Stimulated activated CD4-positive, alpha-beta T cell treated with anti-CD3 and anti-CD28 coated beads, TNF-alpha, amount 100 ng/mL, for 48 hours (primary cell): ENCODE measurements at places on chromosomes 3 and 15.

- DNase-seq = no peak
Observed at GRCh38 chr3:53834429-53835095, 11.7 kb downstream of the CHDH start.

DNA sequence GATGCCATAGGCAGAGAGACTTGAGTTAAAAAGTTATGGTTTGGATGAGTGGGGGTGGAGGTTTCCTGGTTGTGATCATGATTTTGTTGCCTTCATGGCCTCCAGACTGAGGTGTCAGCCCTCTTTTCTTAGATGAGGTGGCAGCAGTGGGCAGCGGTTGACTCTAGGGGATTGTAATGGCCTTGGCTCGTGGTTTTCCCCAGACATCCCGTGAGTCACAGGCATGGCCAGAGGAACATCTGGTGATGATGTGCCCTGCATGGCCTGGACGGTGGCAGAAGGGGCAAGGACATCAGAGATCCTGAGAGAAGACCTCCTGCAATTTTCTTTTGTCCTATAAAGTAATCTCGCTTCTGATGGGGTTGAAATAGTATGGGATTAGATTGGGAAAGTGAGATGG, 12.4 kb downstream of the RETNLB start:
- no peak for DNase-seq

DNA sequence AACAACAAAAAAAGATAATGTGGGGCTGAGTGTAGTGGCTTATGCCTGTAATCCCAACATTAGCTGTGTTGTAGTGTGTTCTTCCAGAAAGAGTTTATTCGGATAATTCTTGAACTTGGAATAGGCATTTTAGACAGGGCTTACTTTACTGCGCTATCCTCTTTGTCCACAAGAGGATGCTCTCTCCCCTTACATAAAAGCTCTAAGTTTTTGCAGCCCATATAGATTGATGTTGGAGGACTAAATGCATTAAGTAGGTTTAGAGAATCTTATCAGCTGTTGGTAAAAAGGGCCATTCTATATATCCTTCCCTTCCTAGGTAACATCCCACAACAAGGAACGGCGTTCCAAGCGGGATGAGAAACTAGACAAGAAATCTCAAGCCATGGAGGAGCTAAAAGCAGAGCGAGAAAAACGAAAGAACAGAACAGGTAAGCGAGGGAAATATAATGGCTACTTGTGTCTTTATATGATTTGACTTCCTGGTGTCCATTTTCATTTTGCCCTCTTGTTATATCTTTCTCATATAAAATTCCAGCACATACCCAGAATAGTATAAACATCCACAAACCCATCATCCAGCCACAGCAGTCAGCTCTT, 27.8 kb upstream of the ITPKA start:
- DNase-seq = no peak

DNA sequence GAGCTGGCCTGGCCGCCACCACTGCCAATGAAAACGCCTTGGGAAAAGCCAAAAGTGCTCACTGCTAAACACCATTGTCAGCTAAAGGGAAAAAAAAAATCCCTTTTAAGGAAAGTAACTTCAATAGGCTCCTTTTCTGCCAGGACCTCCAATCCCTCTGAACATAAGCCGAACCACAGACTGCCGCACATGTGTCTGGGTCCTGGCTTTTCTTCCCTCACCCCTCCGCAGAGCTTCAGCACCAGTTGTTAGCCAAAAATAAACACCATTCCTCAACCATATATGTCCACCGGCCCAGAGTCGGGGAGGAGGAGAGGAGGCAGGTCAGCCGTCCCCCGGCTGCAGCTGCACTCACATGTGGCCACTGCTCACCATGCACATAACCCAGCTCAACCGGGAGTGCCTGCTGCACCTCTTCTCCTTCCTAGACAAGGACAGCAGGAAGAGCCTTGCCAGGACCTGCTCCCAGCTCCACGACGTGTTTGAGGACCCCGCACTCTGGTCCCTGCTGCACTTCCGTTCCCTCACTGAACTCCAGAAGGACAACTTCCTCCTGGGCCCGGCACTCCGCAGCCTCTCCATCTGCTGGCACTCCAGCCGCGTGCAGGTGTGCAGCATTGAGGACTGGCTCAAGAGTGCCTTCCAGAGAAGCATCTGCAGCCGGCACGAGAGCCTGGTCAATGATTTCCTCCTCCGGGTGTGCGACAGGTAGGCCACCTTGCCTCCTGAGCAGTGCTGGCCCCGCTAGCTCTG, at the start of gene FBXL22:
TSS of gene FBXL22 (plus strand) at position 350 of the 753 bp plus-strand sequence. CDS start at position 356, 6 bp downstream.
- no peak for DNase-seq

- no peak for DNase-seq
Observed at GRCh38 chr15:77864211-77865105, 213.1 kb downstream of the TBC1D2B start.
